ENCODE measurements at places on chromosomes 13 and 19.
A peak's percentile ranks its signal among the peaks of the same experiment; 100 is the strongest.

GRCh38 chr13:59488436-59488835 lies 675.3 kb downstream of the DIAPH3 start:
- no peak for DNase-seq

GRCh38 chr13:50126993-50127725 lies 111.9 kb downstream of the KCNRG start:
- DNase-seq, result peak; percentile 33

GRCh38 chr13:100387416-100387815 lies 201.2 kb downstream of the GGACT start:
- no peak for DNase-seq

DNA sequence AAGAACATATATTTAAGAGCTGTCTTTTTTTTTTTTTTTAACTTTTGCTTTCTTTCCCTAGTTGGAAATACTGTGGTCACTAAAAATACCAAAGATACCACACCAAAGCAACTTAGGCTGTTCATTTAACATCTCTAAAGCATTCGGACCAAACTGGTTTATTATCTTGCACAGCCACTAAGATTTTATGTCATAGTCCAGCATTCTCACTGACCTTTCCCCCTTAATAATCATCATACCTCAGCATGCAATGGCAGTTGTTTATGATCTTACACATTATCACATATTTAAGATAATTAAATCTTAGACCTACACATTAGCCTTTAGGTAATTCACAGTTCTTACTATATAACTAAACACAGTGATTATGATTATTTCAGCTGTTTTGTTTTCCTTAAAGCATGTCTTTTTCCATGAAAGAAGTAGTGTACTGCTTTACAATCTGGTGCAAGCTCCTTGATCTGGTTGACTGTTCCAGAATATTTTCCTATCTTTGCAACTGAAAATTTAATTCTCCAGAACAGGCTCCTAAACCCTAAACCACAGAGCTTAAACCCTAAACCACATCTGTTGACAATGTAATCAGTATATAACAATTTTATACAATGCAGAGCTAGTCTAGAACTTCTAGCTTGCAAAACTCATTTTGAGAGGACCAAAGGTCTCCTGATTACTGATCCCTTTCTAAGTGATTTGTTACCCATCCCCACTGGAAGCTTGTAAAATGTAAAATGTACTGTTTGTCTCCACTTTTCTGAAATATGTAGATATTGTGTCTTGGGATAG lies 74.2 kb downstream of the CDK8 start:
- DNase-seq, result no peak

- no peak for DNase-seq
These were observed 221.8 kb downstream of the OLFM4 start for GRCh38 chr13:53250272-53250875.

GRCh38 chr19:17424743-17425365 lies 5.0 kb downstream of the MVB12A start:
- DNase-seq, result no peak

- no peak for DNase-seq
These were observed 5.8 kb downstream of the YIPF2 start for GRCh38 chr19:10922638-10923014.

DNA sequence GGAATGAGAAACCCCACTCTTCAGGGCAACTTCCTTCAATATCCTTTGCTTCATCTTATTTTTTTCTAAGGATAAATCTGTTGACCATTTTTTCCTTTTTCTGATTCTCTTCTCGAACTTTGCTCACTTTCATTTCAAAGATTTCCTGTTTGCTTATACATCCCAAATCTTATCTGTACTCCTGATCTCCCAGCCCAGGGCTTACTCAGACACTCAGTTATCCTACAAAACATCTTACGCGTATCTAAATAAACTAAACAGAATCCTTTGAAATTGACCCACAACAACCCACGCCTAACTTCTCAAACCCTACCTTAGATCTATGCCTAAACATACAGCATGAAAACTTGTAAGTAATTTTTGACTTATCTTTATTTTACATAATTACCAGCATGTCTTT lies 179.2 kb downstream of the ABCC4 start:
- no peak for DNase-seq

DNA sequence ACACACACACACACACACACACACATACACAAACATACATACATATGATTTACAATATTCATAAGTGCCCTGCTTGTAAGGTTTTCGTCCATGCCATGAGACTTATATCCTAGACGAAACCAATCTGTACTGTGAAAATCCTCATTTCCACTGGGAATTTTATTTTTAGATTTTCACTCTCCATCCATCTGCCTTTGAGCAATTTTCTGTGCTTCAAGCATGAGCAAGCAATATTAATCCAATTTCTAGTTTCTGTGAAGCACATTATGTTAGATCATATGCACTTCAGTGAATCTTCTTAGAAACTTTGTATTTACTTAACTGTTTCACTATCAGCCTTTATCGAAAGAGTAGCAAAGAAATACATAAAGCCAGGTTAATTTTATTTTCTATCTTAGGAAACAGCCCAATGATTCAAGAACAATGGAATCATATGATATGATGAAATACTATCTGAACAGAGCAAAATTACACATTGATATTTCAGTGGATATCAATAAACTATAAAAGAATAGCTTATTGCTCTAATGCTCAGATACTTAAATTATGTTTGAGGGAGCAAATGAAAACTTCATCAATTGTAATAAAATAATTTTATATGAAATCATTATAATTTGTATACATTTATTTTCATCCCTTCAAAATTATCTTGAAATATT lies 1100.7 kb upstream of the MIR17HG start:
- no peak for DNase-seq

GRCh38 chr13:73138276-73138637 lies 79.5 kb downstream of the KLF5 start:
- DNase-seq, result no peak

DNA sequence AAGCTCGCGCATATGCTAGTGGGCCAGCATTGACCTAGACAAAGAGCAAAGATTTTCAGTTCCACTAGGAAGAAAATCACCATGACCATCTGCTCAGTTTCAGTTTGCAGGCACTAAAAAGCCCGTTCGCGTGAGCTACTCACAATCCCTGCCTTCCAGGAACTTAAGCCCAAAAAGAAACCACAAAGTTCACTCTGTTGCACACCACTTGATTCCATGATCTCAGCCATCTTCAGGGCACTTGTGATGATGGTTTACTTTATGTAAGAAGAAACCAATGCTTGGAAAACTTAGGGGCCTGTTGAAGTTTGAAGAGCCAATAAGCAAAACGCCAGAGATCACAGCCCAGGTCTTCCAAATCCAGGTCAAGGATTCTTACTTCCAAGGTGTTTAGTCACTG lies 45.0 kb upstream of the SLC15A1 start:
- DNase-seq, result no peak

DNA sequence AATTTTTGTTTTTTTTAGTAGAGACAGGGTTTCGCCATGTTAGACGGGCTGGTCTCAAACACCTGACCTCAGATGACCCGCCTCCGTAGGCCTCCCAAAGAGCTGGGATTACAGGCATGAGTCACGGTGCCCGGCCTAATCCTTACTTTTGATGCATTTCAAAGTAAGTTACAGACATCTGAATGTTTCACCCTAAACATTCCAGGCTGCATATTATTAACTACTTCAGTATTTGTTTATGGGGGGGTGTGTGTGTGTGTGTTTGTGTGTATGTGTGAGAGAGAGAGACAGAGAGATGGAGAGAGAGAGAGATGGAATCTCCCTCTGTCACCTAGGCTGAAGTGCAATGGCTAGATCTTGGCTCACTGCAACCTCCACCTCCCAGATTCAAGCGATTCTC lies 13.1 kb downstream of the SULT2B1 start:
- no peak for DNase-seq
